Upper lobe of right lung (tissue), 1 donor: ENCODE measurements at places on chromosomes 5 and 9. TPM values are rescaled to one million over a fixed set of nuclear protein-coding genes. Genes with fewer than 3 reads are reported as not detected.

DNA sequence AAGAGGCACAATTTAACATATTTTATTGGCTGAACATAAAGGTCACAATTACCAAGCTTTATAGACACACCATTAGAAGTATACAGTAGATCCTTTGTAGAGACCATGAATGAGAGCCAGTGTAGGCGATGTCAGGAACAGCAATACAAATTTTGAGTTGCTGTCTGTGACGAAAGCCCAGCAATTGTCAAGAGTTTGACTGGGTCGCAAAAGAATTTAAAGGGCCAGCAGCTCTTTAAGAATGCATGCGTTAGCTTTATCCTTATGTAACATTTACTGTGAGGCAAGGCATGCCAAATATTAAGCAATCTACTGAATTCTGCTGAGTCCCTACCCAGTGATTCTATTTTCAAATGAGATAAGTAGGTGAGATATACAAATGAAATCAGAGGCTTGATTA lies 236.9 kb downstream of the ARRDC3 start:
- H3K36me3 ChIP-seq: no peaks in the 10 kb centered on the region
- no peaks in the 10 kb centered on the region for H3K27me3 ChIP-seq
- H3K27ac ChIP-seq: no peak overlapping the region
- H3K4me1 ChIP-seq: peaks cover 18% of the 10 kb centered on the region

DNA sequence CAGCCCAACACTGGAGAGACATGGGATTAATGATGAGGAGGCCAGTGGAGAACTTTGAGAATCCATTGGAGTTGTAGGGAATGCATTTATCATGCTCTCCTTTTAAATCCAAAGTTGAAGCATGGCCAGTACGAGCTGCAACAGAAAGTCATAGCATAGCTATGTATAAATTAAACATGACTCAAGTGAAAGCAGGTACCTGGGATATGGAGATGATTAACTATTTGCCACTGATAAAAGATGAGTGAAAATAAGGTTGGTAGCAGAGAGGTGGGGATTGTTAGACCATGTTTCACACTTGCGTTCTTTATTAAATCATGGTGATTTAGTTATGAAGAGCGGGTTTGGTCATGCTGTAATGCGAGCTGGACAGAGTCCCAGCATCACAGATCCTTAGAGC lies 189.6 kb downstream of the ARHGEF28 start:
- H3K36me3 ChIP-seq: no peaks in the 10 kb centered on the region
- H3K4me3 ChIP-seq: no peak overlapping the region
- no peaks in the 10 kb centered on the region for H3K27me3 ChIP-seq
- no peak overlapping the region for H3K27ac ChIP-seq

DNA sequence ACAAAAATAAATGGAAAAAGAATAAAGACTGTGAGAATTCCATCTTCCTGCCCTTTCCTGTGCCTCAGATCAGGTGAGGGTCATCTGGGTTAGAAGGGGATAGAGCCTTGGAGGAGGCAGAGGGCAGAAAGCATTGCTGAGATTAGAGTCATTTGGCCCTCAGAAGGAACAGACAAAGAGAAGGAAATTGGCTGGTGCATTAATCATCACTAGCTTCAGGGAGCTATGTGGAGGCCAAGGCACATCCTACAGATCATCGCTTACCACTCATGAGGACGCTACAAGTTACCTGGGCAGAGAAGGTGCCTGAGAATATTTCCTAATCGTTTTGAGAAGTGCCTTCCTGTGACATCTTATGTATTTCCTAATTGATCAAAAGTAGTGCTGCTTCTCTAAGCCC lies 74.5 kb downstream of the C7 start:
- H3K27ac ChIP-seq: no peak overlapping the region
- DNase-seq: no peak
- H3K27me3 ChIP-seq: no peaks in the 10 kb centered on the region
- no peaks in the 10 kb centered on the region for H3K36me3 ChIP-seq
- no peak overlapping the region for H3K4me3 ChIP-seq
- no peaks in the 10 kb centered on the region for H3K4me1 ChIP-seq

- DNase-seq: no peak
- no peaks in the 10 kb centered on the region for H3K27me3 ChIP-seq
- H3K36me3 ChIP-seq: peaks cover 27% of the 10 kb centered on the region
- H3K27ac ChIP-seq: no peak overlapping the region
Measured at GRCh38 chr9:133059623-133060022, 2.2 kb upstream of the CEL start.

DNA sequence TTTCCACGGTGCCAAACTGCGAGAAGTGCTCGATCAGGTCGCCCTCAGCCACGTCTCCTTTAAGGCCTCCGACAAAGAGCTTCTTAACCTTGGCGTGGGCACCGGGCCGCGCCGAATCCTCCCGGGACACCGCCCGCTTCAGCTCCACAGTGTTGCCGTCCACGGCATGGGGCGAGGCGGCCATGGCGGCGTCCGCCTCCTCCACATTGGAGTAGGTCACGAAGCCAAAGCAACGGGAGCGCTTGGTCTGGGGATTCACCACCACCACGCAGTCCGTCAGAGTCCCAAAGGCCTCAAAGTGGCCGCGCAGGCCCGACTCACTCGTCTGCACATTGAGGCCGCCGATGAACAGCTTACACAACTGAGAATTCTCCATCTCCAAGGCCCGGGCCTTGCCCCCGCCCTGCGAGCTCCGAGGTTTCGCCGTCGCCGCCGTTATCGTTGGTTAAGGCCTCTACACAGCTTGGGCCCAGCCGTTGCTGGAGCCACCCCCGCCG lies 424 bp downstream of the HNRNPA0 start:
- no peaks in the 10 kb centered on the region for H3K27me3 ChIP-seq
- H3K4me3 ChIP-seq: peak overlapping the region; percentile 82
- H3K4me1 ChIP-seq: peaks cover 16% of the 10 kb centered on the region
- H3K36me3 ChIP-seq: peaks cover 9% of the 10 kb centered on the region
- H3K27ac ChIP-seq: peak overlapping the region; percentile 100
- no peak for DNase-seq

GRCh38 chr9:4734150-4734549 lies 6.9 kb downstream of the AK3 start:
- H3K27ac ChIP-seq: no peak overlapping the region
- no peaks in the 10 kb centered on the region for H3K36me3 ChIP-seq
- H3K4me1 ChIP-seq: peaks cover 8% of the 10 kb centered on the region
- DNase-seq: no peak
- H3K4me3 ChIP-seq: no peak overlapping the region

- no peak for DNase-seq
- no peak overlapping the region for H3K27ac ChIP-seq
- no peak overlapping the region for H3K4me3 ChIP-seq
- H3K4me1 ChIP-seq: peaks cover 12% of the 10 kb centered on the region
- no peaks in the 10 kb centered on the region for H3K27me3 ChIP-seq
Measured at GRCh38 chr5:173314166-173314952, 13.9 kb downstream of the STC2 start.

The SLC12A7 gene
- 49.6 TPM for total RNA-seq
